ENCODE measurements at places on chromosomes 5 and 9.

DNA sequence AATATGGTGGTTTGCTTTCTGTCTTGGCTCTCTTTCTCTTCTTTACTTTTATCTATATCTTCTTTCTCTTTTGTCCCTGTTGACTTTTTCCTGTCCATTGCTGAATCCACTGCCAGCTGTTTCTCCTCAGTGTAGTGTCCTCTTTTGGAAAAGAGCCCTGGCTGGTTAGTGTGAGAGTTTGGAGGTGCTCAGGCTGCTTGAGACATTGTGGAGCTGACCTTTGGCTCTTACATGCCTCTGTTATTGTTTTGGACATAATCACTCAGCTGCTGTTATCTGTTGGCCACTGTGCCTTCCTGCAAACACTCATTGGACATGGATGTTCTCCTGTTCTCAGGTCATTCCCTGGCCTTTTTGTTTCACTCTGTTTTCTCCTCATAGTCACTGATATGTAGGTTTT lies 295.4 kb upstream of the RIOK2 start:
- DNase-seq, result no peak

- DNase-seq, result no peak
Observed at GRCh38 chr5:7756453-7756852, 94.5 kb downstream of the CFAP90 start.

GRCh38 chr9:132042324-132042723 lies 37.3 kb downstream of the MED27 start:
- no peak for DNase-seq

- no peak for DNase-seq
Observed at GRCh38 chr9:91815896-91816295, 134.1 kb downstream of the ROR2 start.

GRCh38 chr9:135300346-135301141 lies 179.0 kb upstream of the PPP1R26 start:
- DNase-seq, result no peak

Measured in activated CD8-positive, alpha-beta memory T cell treated with anti-CD3 and anti-CD28 coated beads for 1 hour (primary cell).